ENCODE measurements at places on chromosomes 13 and 19.

DNA sequence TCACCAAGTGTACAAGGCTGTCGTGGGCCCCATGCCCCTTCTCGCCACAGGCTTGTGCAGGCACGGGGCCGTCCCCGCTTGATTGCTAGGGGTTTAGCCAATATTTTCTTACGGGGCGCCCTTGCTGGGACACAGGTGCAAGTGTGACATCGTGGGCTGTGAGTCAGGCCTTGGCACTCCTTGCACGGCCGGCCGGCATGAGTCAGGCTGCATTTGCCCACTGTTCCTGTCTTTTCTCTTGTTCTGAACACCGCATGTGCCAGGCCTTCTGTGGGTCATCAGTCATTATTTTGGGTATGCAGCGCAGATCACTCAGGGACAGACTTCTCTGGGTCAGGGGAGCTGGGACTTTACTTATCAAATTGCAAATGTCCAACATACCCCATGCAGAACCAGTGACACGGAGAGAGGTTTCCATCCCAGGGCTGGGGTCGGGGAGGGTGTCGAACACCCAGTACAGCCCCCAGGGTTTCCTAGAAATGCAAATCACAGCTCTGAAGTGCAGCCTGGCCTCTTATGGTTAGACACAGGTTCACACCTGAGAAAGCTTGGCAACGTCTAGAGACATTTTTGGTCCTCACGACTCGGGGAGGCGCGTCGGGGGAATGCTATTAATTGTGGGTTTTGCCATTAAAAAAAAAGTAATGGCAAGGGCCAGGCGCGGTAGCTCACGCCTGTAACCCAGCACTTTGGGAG lies 22.5 kb upstream of the KLF2 start:
- DNase-seq = no peak

- DNase-seq = no peak
Observed at GRCh38 chr13:63124863-63125262, 1709.2 kb upstream of the PCDH20 start.

- DNase-seq = no peak
Observed at GRCh38 chr19:2154587-2155075, 3.3 kb upstream of the AP3D1 start.

GRCh38 chr13:111548301-111548700 lies 227.9 kb downstream of the TEX29 start:
- DNase-seq = no peak

- DNase-seq = no peak
Observed at GRCh38 chr13:38202740-38203139, 146.9 kb upstream of the UFM1 start.

GRCh38 chr13:40469581-40470310 lies 196.7 kb downstream of the FOXO1 start:
- DNase-seq = no peak
